ENCODE measurements at places on chromosomes 7 and 10.

- DNase-seq, result no peak
Measured at GRCh38 chr7:140570120-140570519, 70.5 kb downstream of the DENND2A start.

GRCh38 chr7:84688671-84689070 is 494.1 kb upstream of the SEMA3A start:
- no peak for DNase-seq

- peak; percentile 84 for DNase-seq
Measured at GRCh38 chr10:22010973-22011408, 7.5 kb upstream of the DNAJC1 start.

DNA sequence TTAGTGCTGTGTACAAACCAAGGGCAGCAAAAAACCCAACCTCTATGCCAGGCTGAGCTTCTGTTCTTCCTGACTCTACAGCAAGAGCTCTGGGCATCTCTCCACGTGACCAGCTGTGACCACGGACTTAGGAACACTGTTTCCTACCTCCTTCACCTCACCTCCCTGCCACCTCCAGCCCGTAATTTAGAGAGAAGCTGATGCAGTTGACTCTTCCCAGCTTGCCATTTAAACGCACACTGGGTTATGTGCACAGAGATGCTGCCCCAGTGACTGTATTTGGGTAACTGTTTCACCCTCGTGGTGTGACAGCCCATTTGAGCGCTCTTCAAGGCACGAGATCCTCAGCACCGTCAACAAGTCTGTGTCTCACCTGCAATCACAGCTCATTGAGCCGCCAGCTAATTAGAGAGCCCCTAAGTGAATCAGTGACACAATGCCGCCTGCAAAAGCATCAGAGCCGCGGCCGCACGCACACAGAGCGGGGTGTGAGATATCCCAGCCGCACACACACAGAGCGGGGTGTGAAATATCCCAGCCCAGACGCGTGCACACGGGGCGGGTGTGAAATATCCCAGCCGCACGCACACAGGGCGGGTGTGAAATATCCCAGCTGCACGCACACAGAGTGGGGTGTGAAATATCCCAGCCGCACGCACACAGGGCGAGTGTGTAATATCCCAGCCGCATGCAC is 319.7 kb downstream of the PTPRN2 start:
- DNase-seq, result no peak

- DNase-seq, result no peak
Measured at GRCh38 chr10:115829521-115830205, 443.3 kb downstream of the GFRA1 start.

DNA sequence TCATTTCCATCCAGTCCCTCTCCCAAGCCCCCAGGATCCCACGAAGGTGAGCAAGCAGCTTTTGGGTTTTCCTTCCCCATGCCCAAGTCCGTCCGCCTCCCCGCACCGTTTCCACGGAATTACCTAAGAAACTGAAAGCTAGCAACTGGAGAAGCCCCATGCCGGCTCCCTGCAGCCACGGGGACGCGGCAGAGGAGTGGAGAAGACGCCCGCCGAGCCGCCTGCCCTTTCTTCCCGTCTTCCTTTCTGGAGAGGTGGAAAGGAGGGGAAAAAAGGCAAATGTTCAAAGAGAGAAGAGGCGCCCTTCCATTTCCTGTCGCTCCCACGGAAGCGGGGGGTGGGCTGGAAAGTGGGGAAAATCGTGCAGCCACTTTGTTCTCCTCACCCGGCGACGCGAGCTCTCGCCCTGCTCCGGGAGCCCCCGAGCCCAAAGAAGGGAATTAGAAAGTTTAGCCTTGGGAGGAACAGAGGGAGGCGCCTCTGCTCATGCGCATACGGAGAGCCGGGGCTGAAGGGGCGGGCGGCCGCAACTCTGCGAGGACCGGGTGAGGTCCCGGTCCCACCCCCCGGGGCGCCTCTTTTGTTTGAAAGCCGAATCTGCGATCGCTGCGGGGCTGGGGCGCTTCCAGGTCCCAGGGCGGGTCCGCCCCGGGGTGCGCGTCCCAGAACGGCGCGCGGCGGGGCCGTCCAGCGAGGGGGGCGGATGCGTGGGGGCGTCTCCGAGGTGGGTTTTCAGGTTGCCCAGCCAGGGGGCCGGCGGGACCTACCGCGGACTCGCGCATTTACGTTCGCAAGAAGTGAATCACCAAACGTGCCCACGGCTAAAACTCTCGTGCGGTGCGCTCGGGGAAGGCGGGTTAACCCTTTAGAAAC is at the start of gene LAMB1:
LAMB1 (minus strand) TSS at position 436 of the 873 bp plus-strand sequence; CDS start at position 160, 276 bp downstream.
- DNase-seq, result no peak

GRCh38 chr10:7906128-7906527 is 87.8 kb downstream of the TAF3 start:
- no peak for DNase-seq

DNA sequence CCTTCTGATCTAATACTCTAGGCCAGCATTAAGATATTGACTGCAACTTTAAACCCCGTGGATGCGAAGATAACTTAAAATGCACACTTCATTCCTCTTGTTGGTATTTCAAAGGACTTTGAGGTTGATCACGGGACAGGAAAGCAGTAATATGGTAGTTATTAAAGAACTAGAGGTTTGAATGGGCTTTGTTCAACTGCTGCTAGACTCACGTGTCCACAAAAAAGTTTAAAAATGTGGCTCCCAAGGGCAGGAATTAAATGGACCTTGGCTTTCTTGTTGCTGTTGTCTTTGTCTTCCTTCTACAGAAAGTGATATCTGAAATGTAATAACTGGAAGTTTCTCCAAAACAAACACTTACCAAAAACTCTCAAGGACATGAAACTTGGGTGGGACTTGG is 186.3 kb downstream of the XPNPEP1 start:
- DNase-seq, result no peak

GRCh38 chr7:121081327-121081936 is 92.9 kb downstream of the CPED1 start:
- peak; percentile 83 for DNase-seq

GRCh38 chr7:132837529-132837928 is 244.4 kb downstream of the CHCHD3 start:
- no peak for DNase-seq

DNA sequence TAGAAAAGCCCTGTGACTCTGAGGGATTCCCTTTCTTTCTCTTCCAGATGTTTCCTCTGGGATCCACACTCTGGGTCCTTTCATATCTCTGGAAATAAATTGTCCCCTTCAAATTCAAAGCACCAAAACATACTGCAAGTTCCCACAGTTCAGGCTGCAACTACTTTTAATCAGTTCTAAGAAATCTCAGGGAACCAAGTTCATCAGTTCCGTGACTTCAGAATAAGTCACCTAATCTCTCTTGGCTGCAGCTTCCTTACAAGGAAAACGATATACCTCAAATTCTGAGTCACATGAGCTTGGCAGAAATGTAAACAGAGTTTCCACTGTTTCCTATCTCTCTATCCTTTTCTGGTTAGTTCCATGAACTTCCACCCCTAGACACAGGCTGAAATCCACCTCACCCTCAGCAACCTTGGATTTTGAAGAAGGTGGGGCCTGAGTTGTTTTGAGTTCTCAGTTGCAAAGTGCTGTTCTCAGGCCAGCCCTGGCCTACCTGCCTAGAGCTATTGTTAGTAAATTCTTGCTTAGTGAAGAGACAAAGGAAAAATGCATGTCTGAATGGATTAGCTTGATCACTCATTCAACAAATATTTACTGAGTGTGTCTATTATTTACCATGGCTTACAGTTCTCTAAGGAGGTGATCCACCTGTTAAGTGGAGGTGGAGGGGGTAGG is 59.3 kb upstream of the IL6 start:
- DNase-seq, result no peak

All from inflammatory macrophage treated with lipopolysaccharide for 1 hour (primary cell).